ENCODE measurements at places on chromosomes 3 and 15.
A peak's percentile ranks its signal among the peaks of the same experiment; 100 is the strongest.

DNA sequence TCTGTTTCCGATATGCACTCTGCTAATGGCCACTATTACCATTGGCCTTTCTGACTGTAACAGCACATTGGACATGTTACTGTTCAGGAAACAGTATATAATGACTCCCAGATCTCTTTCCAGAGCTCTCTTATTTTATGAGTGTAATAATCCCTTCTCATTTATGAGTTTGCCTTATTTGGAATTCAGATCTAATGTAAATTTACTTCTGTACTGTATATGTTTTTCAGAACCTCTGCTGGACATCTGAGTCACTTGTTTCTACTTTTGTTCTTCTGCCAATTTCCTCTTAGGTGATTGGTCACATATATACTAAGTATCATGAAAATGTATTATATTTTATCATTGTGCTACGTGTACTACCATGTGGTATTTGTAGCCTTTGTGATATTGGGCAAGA lies 30.5 kb downstream of the RSRC1 start:
- DNase-seq, result no peak

DNA sequence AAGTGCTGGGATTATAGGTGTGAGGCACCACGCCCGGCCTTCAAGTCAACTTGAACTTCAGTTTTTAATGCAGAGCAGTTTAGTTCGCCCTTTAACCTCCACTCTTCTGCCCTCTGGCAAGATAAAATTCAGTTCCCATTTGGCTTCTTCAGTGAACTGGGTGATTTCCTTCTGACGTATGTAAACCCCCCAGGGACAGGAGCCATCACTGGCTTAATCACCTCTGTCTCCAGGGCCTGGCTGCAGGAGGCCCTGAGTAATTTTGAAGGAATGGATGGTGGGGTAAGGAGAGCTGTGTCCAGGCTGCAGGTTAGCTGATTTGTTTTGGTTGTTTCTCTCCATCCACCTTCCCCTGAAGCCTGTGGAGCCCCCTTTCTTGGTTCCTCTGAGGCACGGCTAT lies 11.9 kb downstream of the MCM2 start:
- DNase-seq, result no peak

- DNase-seq, result no peak
Observed at GRCh38 chr3:141434255-141434654, 52.6 kb upstream of the RASA2 start.

GRCh38 chr3:188624384-188624783 lies 470.4 kb downstream of the LPP start:
- DNase-seq, result no peak

DNA sequence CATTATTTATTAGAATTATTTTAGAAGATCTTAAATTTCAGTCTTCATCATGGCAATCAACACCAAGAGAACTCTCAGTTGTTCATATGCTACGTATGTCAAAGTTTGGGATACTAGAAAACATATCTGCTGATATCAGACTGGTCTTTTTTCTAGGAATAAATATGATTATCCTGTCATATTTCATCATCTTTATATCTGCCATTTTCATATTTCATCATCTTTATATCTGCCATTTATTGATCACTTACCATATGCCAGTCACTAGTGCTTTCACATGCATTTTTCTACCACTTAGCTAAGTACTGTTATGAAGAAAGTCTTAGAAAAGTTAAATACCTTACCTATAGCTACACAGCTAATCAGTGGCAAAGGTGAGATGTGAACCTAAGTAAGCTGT lies 2.8 kb upstream of the ZCWPW2 start:
- no peak for DNase-seq

DNA sequence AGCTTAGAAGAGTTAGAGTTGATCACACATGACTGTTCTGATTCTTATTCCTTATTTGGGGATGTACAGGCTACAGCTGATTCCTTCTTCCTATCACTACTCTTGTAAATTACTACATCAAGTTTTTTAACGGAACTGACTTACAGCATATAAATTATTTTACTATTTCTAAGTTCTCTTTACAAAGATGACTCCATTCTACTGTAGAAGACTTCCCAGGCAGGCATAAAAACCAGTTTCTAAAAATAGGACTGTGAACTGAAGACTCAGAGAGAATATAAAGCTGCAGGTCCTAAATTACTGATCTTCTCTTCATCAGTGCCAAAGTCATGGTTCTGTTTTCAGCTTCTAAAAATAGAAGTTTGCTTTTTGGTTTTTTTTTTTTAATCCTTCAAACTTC lies 38.9 kb downstream of the ANO10 start:
- no peak for DNase-seq

DNA sequence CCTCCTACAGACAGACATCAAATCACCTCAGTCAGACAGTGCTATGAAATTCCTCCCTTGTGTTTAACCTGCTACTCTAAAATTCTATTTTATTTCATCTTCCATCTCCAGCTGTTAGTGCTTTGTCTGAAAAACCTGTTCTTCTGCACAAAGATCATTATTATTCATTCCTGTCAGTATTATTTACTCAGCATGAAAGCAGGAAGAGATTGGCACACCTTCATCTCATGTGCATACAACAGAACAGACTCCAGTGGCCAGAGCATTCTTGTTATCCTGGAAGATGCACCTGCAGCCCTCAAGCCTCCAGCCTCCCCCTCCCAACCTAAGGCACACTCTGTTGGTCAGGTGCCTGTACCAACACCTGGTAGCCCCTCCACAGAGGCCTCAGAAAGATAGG lies 1.8 kb upstream of the ROPN1B start:
- DNase-seq, result no peak

DNA sequence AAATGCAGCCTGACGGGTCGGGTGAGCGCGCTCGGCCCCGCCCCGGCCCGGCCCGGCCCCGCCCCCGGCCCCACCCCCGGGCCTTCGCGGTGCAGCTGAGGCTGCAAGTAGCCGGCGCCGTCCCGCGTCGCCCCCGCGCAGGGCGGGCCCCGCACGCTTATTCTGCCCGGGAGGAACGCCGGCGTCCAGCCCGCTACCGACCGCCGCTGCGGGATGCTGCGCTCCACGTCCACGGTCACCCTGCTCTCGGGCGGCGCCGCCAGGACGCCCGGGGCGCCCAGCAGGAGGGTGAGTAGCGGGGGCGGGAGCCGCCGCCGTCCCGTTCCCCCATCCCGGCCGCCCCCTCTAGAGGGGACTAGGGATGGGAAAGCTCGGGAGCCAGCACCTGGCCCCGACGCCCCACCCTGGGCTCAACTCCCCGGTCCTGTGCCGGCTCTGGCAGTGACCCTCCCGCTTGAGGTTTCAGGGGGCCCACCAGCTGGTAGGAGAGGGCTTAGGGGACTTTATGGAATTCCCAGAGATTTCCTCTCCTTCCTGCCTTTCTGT lies at the start of gene MYZAP:
TSS of gene MYZAP (plus strand) at position 83 of the 546 bp plus-strand sequence. CDS start at position 214, 131 bp downstream.
- peak; percentile 46 for DNase-seq
